Hippocampal formation (tissue), 2 donors: ENCODE measurements at places on chromosomes 4 and X.

GRCh38 chr4:123787512-123788080 lies 391.0 kb downstream of the SPRY1 start:
- DNase-seq, result no peak

GRCh38 chr4:47612116-47613023 lies 127.3 kb downstream of the ATP10D start:
- DNase-seq, result no peak

GRCh38 chr4:48779095-48779997 lies 733 bp downstream of the FRYL start:
- DNase-seq, result peak; percentile 44

GRCh38 chr4:122548452-122548851 lies 72.4 kb downstream of the IL21 start:
- DNase-seq, result no peak

- no peak for DNase-seq
Observed at GRCh38 chr4:985123-985830, 1.6 kb upstream of the IDUA start.

- no peak for DNase-seq
Observed at GRCh38 chr4:170446782-170447181, 357.0 kb upstream of the AADAT start.

DNA sequence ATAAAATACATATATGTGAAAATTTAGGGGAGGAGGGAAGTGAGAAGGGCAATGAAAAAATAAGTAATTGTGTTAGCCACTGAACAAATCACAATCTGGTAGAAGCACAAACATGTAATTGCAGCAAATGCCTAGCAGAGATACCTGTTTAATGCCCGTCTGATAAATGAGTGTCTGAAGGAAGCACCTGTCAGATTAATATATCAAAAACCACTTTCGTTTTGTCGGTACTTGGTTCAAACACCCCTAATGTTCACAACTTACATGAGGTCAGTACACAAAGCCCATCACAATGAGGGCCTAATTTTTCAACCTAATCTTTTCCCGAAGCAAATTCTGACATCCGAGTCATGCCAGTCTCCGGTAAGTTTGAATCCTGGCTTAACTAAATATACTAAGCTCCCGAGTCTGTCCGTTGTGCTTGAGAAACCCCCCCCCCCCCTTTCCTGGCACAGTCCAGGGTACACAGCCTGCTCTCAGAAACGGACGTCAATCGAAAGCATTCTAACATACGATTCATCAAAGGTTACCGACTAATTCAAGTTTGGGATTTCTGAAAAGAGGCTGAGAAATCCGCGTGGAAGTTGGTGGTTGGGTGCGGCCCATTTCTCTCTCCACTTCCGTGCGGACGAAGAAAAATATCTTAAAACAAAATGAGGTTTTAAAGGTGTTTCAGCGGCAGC lies 758 bp downstream of the SDAD1 start:
- DNase-seq, result no peak

DNA sequence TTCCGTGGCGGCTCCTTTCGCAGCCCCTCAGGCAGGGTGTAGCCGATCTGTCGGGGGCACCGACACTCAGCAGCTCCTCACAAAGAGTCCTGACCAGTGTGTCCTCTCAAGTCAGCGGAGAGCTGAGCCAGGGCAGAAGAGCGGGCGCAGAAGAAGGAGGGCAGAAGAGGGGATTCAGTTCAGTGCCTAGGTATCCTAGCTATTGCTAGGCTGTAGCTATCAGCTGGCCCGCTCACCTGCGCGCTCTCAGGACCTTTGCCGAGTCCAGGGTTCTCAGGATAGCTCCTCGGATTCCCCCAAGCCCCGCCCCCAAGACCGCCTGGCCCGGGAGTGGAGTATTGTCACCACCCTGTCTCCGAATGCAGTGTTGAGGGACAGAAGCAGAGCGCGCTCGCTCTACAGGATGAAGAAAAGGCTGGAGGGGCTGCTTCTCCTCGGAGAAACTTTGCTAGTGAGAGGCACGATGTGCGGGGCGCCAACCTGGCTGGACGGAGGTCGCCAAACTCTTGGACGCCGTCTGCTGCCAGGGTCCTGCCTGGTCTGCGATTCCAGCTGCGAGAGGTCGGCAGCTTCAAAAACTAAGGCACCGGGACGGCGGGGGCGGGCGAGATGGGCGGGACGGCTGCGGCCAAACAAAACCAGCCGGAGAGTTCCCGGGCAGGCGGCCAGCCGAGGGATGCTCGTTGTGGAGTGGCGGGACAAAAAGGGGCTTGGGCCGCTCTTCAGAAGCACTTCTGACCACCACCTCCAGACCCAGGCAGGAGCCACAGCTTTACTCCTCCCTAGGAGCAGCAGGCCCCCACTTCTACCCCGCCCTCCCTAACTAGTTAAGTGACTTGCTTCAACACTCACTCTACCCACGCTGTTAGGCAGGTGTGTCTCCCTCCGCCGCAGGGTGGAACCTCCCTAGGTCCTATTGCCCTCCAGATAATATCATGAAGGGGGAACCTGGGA lies at the start of gene XKRX:
Gene XKRX (minus strand): TSS at position 258 of the 954 bp plus-strand sequence. CDS start 613 bp downstream, outside the sequence.
- DNase-seq, result no peak

DNA sequence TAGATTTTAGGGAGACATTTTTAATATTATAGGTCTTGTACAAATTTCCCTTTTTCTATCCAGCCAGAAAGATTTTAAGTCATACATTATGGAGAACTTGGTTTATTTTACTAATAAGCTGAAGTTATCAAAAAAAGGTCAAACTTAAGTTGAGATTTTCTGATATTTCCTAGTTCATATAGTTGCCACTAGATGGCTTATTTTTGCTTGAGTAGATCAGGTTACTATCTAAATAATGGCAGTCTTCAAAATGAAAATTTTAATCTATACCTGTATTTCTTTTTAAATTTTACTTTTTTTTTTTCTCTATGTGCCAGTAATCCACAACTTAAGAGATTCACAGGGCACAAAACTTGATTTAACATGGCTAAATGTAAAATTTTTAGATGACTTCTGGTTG lies 52.3 kb downstream of the USP9X start:
- no peak for DNase-seq

DNA sequence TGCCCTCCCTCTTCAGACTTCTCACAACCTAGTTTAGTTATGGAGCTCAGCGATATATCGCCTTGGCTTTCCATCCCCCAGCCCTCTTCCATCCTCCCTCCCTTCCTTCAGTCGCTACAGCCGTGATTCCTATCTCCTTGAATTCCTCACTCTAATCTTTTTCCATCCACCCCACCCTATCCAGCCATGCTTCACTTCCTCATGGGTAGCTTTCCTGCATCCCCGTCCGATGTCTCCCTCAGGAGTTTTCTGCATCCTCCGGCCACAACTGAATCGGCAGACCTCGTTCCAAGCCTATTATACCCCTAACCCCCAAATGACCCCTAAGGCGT lies 456 bp downstream of the SNX12 start:
- DNase-seq, result no peak

GRCh38 chr4:7171191-7171900 lies 21.0 kb upstream of the SORCS2 start:
- DNase-seq, result no peak

DNA sequence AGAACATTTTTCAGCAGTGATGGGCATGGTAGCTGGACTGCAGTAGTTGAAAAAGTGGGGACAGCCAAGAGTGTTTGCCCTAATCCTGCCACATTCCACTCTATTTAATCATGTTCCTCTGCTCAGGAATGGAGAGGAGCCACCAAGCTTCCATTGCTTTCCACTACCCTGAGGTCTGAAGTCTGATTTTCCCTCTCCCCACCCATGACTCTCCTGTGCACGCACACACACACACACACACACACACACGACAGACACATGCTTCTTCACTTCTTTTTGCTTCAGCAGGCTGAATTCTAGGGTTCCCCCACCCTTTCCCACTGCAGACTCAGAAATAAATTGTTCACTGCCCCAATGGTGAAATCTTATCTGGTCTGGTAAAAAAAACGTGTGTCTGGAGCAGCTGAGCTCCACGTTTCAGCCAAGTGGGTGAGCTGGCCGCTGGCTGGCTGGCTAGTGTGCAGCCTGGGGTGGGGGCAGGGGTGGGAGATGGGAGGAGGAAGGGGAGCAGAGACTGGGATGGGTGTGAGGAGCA lies 142.7 kb upstream of the NALF2 start:
- DNase-seq, result no peak

GRCh38 chr4:185722029-185722316 lies 90.0 kb downstream of the SORBS2 start:
- DNase-seq, result no peak

GRCh38 chr4:187128222-187128621 lies 404.6 kb upstream of the FAT1 start:
- no peak for DNase-seq

DNA sequence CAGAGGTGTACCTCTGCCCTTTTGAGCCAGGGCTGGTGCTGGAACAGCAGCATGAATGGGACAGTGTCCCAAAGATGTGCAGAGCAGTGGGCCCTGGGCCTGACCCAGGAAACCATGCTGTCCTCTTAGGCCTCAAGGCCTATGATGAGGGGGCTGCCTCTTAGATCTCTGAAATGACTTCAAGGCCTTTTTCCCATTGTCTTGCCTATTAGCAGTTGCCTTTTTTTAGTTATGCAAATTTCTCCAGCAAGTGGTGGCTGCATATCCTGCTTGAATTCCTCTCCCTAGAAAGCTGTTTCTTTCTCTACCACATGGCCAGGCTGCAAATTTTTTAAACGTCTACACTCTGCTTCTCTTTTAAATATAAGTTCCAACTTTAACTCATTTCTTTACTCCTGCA lies 160.3 kb downstream of the CFAP299 start:
- no peak for DNase-seq

DNA sequence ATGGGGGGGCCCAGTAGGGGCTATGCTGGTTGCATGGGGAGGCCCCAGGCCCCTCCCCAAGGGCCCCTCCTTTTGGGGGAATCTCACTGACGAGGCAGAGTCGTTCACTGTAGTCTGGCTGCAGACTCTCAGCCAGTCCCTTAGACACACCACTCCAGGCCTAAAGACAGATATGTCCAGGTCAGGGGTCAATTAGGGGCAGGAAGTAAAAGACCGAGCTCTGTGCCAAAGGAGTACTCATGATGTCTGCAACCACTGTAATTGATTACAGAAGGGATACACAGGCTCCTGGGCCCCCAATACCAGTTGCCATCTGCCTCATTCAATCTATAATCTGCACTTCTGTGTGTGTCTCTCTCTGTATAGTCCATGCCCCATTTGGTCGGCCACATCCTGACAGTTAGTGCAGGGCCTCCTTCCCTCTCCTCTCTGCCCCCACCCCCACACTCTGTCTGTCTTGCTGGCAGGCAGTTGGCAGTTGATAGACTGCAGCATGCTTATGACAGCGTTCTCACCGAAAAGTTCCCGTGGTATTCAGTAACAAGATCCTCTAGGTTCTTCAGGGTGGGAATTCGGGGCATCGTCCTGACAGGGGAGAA lies 1.3 kb upstream of the CXorf65 start:
- DNase-seq, result no peak

GRCh38 chr4:113328514-113328913 lies 279.1 kb downstream of the ANK2 start:
- no peak for DNase-seq

GRCh38 chr4:118888666-118889311 lies at the start of gene SYNPO2:
Gene SYNPO2, plus strand, starts transcription at chr4:118888854. Its CDS starts 183 bp downstream, at chr4:118889037.
- peak; percentile 19 for DNase-seq

DNA sequence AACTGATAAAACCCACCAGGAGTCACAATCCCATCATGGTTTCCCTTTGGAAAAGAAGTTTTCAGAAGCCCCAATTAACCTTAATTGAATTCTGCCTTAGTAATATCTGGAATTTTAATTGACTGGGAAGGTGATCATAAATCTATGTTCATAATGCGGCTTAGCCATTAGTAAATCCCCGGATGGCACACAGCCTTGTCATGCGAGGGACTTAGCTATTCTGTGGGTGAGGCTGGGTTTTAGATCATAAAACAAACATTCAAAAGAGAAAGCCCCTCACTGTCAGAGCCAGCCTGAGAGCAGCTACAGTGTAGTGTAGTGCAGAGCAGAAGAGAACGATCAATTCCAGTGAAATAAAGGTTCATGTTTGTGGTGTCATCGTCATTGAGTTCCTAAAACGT lies 124.0 kb upstream of the NOCT start:
- DNase-seq, result no peak

DNA sequence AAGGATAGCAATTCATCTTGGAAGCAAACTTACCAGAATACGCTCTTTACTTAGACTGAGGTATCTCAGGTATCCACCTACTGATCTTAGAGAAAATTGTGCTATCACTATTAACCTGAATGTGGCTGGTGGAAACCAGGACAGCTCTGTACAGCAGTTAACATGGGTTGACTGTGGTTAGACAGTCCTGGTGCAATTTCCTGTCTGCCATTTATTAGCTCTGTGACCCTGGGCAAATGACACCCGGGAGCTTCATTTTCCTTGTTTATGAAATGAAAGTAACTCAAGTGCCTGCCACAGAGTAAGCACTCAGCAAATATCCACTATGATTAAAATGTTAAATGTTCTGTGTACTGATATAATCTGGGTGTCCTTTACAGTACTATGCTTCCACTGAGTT lies 60.0 kb downstream of the SMC1A start:
- no peak for DNase-seq
